ENCODE measurements at places on chromosomes 6 and 20.

GRCh38 chr20:1263853-1264252 lies 2.2 kb upstream of the SNPH start:
- DNase-seq = no peak

GRCh38 chr20:37161830-37162549 lies 17.1 kb upstream of the RPN2 start:
- DNase-seq = no peak

DNA sequence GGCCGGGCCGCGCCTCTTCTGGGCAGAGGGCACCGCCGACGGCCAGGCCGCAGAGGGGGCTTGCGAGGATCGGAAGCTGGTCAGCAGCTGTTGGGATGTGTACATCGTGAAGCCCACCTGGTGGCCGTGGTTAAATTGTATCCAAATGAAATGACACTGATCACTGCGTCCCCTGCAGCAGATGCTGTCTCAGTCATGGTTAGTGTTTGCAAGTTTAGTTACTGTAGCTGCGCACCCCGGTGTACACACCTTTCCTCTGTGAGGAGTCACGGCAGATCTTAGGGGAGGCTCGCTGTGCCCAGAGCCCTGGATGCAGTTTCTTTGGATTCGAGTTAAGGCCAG lies 653 bp downstream of the NAA20 start:
- DNase-seq = peak; percentile 6

DNA sequence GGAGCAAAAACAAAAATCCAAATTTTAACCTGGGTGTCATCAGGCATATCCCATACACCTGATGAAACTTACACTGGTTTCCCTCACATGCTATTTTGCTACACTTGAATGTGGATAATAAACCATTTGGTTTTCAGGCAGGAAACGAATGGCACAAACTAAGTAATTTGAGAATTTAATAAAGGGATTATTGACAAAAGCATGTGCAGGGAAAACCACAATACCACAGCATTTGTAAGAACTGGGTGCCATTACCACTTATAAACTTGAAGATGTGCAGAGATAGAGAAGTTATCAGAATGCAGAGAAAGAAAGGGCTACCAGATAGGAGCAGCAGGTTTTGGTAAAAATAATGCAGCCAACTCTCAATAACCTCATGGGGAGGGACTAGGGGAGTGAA lies 151.2 kb downstream of the RFX6 start:
- DNase-seq = no peak

DNA sequence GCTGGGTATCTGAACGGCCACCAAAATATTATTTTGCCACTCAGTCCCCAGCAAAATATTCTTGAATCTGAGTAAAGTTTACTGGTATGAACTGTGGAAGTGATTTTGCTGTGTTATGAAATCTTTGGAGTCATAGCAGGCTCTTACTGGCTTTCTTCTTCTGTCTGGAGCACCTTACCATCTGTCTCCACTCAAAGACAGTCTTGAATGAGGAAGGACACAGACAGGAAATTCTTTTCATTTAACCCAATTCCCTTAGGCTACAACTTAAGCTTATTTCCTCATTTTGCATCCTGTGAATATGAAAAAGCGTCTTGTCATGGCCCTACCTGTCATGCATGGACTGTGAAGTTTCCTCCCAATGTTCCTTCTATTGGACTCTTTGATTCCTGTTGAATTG lies 24.7 kb downstream of the FNDC1 start:
- no peak for DNase-seq

GRCh38 chr6:44071670-44072451 lies 55.4 kb downstream of the MRPL14 start:
- DNase-seq = no peak

DNA sequence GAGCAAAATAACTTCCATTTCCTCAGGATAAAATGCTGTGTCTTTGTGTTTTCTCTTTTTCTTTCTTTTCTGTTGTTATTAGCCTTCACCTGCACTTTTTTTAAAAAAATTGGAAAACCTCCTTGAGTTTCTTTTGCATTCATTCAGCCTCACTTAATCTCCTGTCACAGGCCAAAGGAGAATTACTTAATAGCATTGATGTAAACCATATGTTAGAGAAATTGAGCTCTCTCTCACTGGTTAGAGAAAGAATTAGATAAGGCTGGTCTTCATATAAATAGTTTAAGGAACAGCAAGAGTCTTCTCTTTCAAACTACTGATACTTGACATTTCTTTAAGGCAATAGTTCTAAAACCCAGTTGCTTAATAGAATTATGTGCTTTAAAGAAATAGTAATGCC lies 564.2 kb downstream of the TFAP2B start:
- DNase-seq = no peak

GRCh38 chr6:17476511-17476910 lies 83.1 kb downstream of the CAP2 start:
- no peak for DNase-seq

- no peak for DNase-seq
Measured at GRCh38 chr6:116424001-116424400, 37.2 kb upstream of the CALHM6 start.

- peak; percentile 46 for DNase-seq
Measured at GRCh38 chr6:110682460-110682853, 132.8 kb downstream of the CDK19 start.

- no peak for DNase-seq
Measured at GRCh38 chr20:47243003-47243402, 113.5 kb downstream of the ZMYND8 start.

GRCh38 chr6:118134206-118134605 lies 227.1 kb downstream of the SLC35F1 start:
- no peak for DNase-seq

- no peak for DNase-seq
Measured at GRCh38 chr6:25016014-25016720, 80.4 kb upstream of the RIPOR2 start.

GRCh38 chr20:46160661-46161060 lies 42.5 kb downstream of the CD40 start:
- DNase-seq = no peak

- no peak for DNase-seq
Measured at GRCh38 chr20:46218656-46219055, 89.6 kb downstream of the CDH22 start.

- no peak for DNase-seq
Measured at GRCh38 chr6:35512006-35512405, 690 bp downstream of the TULP1 start.

- no peak for DNase-seq
Measured at GRCh38 chr20:47276851-47277534, 79.5 kb downstream of the ZMYND8 start.

- no peak for DNase-seq
Measured at GRCh38 chr6:37056439-37057127, 51.1 kb downstream of the FGD2 start.

- no peak for DNase-seq
Measured at GRCh38 chr6:55992546-55992945, 117.2 kb upstream of the BMP5 start.

DNA sequence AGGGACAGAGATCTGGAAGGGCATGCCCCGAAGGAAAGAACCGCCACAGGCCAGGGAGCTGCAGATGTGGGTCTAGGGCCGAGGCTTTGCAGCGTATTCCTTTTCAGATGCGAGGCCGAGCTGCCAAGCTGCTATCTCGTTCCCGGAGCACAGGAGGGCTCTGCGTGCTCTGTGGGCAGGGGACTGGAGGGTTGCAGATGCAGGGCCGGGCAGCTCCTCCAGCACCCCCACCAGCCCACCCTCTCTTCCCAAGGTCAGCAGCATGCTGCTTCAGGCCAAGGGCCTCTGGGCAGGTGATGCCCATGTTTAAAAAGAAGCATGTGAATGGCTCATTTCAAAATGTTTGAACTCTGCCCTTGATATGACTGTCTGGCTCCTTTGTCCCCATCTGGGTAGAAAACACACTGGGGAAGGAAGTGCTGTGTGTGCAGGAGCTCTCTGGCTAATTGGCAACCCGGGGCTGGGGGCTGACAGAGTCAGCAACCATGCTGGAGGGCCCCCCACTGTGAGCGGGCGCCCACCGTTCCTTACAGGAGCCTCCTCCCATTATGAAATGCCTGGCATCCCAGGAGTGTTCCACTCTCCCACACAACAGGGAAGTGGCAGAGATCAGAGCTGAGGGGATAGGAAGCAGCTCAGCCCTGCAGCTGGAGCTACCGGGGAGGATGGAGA lies 353.3 kb downstream of the ZFAND3 start:
- DNase-seq = no peak

DNA sequence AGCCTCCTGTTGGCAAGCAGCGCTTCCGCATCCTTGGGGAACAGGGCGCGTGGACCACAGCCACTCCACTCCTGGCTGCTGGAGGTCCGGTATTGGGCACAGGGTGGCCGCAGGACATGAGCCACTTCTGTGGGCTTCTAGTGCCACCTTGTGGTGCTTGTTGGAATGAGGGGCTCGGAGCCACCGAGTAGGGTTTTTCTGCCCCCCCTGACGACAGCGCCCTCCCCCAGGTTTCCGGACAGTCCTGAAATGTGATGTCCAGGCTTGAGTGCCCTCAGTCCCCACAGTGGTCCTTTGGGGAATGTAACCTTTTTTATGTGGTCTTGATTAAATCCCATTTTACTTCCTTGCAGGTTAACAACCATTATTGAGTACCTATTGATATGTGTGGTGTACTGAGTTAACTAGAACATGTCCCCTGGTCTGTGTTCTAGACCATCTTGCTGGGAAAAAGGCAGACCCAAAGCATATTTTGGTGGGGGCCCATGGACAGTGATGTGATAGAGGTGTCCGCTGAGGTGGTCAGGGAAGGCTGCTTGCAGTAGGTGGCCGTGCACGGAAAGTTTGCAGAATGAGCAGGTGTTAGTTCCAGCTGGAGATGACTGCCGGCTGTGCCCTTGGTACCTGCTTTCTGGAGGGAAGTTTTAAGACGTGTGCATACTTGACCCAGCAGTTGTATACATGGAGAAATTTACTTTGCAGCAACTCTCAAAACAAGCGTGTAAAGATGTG lies 70.0 kb downstream of the PTPN1 start:
- no peak for DNase-seq

GRCh38 chr6:44965708-44966107 lies 362.4 kb upstream of the RUNX2 start:
- DNase-seq = no peak

GRCh38 chr20:46283426-46284039 lies 24.8 kb downstream of the CDH22 start:
- DNase-seq = no peak

DNA sequence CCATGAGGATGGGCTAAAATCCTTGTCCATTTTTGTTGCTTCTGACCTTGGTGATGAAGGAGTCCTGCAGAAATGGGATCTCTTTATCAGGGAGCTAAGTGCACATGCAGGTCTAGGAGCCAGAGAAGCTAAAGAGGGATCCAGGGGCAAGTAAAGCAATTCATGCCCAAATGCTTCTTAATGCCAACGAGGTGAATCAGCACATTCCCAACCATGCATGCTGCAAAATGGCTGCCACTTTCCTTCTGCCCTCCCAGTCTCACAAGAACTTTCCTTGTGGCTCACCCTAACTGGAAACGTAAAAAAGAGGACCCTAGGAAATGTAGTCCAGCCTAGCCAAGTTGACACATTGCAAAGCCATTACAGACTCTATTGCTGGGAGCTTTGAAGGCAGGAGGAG lies 298.4 kb downstream of the MAFB start:
- DNase-seq = no peak

DNA sequence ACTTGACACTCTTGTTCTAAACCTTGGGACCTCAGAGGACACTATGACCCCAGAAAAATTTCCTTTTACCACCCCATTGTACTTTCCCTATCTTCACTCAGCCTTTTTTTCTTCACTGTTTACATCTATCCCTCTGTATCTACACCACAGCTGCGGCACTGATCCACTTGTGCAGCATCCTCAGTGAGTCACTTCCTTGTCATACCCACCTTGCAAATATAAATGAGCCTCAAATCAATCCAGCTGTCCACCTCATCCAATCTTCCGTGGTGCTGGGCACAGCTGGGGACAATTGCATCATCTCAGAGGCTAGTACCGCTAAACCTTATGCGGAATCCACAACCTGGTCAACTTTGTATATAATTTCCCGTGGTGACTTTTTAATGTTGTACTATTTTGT lies 710.5 kb downstream of the QKI start:
- no peak for DNase-seq

GRCh38 chr6:79632580-79632979 lies 1.5 kb downstream of the SH3BGRL2 start:
- no peak for DNase-seq

GRCh38 chr20:4332121-4332860 lies 316.9 kb upstream of the RNF24 start:
- DNase-seq = no peak

DNA sequence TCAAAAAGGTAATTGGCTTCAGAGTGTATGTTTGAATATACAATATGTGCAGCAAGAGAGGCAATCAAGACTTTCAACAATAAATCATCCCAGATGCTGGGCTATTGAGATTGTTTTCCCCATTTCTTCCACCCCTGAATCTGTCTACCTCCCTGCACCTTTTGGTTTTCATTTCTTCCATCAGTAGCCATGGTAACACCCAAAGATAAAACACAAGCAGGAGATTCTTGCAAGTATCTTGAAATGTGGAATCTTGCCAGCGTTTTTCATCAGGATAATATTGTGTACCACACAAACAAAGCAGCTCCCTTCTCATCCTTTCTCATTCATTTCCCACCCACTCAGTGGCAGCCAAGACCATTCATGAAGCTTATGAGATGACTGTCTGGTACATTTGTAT lies 73.0 kb upstream of the NRSN1 start:
- no peak for DNase-seq

GRCh38 chr20:37686762-37687477 lies 6.9 kb upstream of the CTNNBL1 start:
- DNase-seq = no peak

GRCh38 chr20:57943291-57943690 lies 233.5 kb upstream of the PMEPA1 start:
- no peak for DNase-seq

DNA sequence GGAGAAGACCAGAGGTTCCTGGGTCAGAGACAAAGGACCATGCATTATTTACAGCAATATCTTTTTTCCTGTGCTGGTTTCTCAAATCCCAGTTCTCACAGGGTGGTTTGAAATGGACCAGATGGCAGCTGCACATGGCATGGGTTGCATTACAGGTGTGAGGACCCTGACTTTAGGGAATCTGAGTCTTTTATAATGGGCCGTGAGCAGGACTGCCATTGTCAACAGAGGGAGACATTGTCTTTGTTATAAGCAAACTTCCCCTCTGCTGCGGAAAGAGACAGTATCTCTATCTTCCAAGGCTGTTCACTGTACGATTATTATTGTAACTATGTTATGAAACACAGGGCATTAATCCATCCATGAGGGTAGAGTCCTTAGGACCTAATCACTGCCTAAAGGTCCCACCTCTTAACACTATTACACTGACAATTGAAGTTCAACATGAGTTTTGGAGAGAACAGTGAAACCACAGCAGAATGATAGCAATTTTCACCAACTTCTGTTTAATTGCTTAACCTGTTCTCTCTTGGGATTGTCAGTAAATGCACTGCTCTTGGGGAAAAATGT lies 156.1 kb upstream of the AGPAT4 start:
- DNase-seq = no peak

- DNase-seq = no peak
Measured at GRCh38 chr6:7004581-7005297, 103.0 kb upstream of the RREB1 start.
